Activated naive CD8-positive, alpha-beta T cell treated with anti-CD3 and anti-CD28 coated beads, Interleukin-2, amount 50 U/mL, for 24 hours (primary cell): ENCODE measurements at places on chromosomes 1 and 21.

DNA sequence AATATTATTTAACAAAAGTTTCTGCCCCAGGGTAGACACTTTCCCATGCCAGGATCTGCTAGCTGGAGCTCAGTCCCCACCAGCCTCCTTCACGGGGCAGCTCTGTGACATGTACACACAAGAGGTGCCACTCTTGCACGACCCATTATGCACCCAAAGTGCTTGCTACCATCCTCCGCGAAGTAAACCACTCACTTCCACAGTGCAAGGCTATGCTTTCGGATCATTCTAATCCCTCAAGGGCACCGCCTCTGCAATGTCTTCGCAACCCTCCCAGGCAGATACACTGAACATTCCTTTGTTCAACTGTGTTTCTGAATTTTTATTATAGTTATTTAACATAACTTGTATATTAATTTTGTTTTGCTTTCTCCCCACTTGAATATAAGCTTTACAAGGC, 303.8 kb downstream of the VAV3 start:
- H3K27me3 ChIP-seq: no peaks in the 10 kb centered on the region
- H3K36me3 ChIP-seq: peaks cover 2% of the 10 kb centered on the region
- H3K27ac ChIP-seq: no peak overlapping the region
- no peak overlapping the region for H3K4me3 ChIP-seq

DNA sequence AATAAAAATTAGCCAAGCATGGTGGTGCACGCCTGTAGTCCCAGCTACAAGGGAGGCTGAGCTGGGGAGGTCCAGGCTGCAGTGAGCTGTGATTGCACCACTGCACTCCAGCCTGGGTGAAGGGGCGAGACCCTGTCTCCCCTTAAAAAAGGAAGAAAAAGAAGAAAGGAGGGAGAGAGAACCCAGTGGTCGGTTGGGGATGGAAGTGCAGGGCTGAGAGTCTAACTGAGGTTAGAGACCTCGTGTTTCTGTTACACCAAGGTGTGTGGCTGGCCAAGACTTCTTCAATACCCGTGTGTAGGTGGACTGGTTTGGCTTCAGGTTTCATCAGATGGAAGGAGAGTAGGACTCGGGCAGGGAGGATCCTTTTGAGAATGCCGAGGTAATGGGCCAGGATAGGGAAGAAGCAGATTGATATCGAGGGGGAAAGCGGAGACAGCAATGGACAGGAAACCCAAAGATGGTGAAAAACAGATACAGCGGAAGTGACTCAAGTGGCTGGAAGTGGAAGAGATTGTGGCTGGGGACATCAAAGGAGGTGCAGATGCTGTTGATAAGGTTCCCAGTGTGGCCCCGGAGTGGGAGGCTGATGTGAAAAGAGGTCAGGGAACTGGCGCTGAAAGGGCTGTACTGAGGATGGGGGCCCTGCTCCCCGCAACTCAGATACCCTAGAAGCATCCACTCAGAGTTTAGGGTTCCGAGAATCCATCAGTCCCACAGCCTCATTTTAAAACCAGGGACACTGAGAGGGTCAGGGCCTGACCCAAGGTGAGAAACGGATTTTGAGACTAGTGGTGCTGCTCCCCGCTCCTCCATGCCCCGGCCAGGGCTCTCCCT, 681 bp upstream of the UBXN10 start:
- peaks cover 57% of the 10 kb centered on the region for H3K4me1 ChIP-seq
- peaks cover 27% of the 10 kb centered on the region for H3K27me3 ChIP-seq
- H3K4me3 ChIP-seq: peak overlapping the region; percentile 73
- DNase-seq: peak; percentile 75

DNA sequence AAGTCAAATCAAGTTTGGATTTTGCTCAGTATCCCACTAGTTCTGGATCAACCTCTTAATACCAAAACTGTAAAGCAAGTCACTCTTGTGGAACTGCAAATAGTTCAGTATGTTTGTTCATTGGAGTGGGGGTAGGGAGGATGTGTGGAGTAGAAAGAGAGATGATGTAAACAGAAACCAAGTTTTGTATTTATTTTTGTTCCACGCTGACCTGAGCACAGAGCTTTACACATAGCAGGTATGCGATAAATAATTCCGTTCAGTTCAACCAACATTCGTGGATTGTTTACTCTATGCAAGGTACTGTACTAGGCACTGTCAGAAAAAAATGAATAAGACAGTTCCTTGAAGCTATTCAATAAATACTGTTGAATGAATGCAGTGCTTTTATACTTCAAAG, 4.5 kb upstream of the ZNF644 start:
- peaks cover 6% of the 10 kb centered on the region for H3K27me3 ChIP-seq
- peaks cover 21% of the 10 kb centered on the region for H3K4me1 ChIP-seq
- H3K36me3 ChIP-seq: no peaks in the 10 kb centered on the region
- no peak overlapping the region for H3K4me3 ChIP-seq

- H3K4me3 ChIP-seq: peak overlapping the region; percentile 79
- peak overlapping the region; percentile 35 for H3K27ac ChIP-seq
- no peaks in the 10 kb centered on the region for H3K27me3 ChIP-seq
Measured at GRCh38 chr1:39407896-39408640, 83.4 kb upstream of the BMP8A start.

GRCh38 chr1:214362188-214362882, 81.4 kb downstream of the SMYD2 start:
- no peak for DNase-seq
- H3K27me3 ChIP-seq: peaks cover 31% of the 10 kb centered on the region
- peaks cover 4% of the 10 kb centered on the region for H3K4me1 ChIP-seq
- H3K4me3 ChIP-seq: no peak overlapping the region
- H3K27ac ChIP-seq: no peak overlapping the region
- no peaks in the 10 kb centered on the region for H3K36me3 ChIP-seq

GRCh38 chr1:204945565-204945977, 74.9 kb downstream of the NFASC start:
- DNase-seq: no peak
- no peaks in the 10 kb centered on the region for H3K36me3 ChIP-seq
- H3K27me3 ChIP-seq: peaks cover 9% of the 10 kb centered on the region
- H3K4me3 ChIP-seq: no peak overlapping the region

DNA sequence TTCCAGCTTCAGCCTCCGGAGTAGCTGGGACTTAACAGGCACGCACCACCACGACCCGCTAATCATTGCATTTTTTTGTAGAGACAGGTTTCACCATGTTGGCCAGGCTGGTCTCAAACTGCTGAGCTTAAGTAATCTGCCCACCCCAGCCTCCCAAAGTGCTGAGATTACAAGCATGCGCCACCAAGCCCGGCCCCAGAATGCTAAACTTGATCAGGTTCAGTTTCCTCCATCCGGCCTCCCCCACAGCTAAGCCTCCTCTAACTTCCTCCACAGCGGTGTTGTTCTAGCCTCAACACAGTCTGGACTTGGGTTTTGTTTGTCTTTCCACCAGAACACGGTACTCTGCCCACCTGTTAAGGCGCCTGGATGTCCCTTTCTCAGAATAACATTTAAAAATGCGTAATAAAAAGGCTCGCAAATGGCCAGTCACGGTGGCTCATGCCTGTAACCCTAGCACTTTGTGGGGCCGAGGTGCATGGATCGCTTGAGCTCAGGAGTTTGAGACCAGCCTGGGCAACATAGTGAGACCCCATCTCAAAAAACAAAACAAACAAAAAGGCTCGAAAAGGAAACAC, 2.4 kb downstream of the PARP1 start:
- H3K36me3 ChIP-seq: peaks cover 33% of the 10 kb centered on the region
- DNase-seq: no peak
- peak overlapping the region; percentile 95 for H3K4me3 ChIP-seq
- no peaks in the 10 kb centered on the region for H3K27me3 ChIP-seq
- H3K4me1 ChIP-seq: peaks cover 57% of the 10 kb centered on the region

DNA sequence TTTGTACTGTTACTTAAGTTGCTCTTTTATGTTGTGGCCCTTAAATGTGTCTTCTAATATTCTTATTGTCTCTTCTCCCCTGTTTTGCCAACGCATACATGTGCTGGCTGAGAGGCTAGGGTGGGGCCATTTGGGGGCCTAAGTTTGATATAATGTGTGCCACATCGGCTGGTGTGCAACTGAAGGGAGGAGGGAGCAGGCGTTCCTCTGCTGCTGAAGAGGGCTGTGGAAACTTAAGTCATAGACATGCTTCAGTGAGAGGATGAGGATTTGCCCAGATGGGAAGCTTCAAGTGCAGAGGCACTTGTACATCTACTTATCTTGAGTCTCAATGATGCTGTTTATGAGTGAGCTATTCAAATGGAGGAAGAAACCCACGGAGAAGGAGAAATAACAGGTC, 630.6 kb downstream of the LMO4 start:
- H3K36me3 ChIP-seq: no peaks in the 10 kb centered on the region
- no peak overlapping the region for H3K4me3 ChIP-seq
- H3K27ac ChIP-seq: no peak overlapping the region
- DNase-seq: no peak
- H3K27me3 ChIP-seq: peaks cover 13% of the 10 kb centered on the region
- no peaks in the 10 kb centered on the region for H3K4me1 ChIP-seq

GRCh38 chr1:41242342-41243078, 404 bp upstream of the SCMH1 start:
- peak overlapping the region; percentile 73 for H3K4me3 ChIP-seq
- DNase-seq: no peak
- peak overlapping the region; percentile 78 for H3K27ac ChIP-seq
- peaks cover 9% of the 10 kb centered on the region for H3K27me3 ChIP-seq
- peaks cover 3% of the 10 kb centered on the region for H3K36me3 ChIP-seq
- peaks cover 22% of the 10 kb centered on the region for H3K4me1 ChIP-seq

- no peak overlapping the region for H3K4me3 ChIP-seq
- H3K27me3 ChIP-seq: peaks cover 6% of the 10 kb centered on the region
Measured at GRCh38 chr1:178938101-178938958, 67.5 kb upstream of the ANGPTL1 start.

GRCh38 chr1:221118176-221118937, 239.1 kb downstream of the HLX start:
- H3K36me3 ChIP-seq: no peaks in the 10 kb centered on the region
- no peak for DNase-seq
- no peaks in the 10 kb centered on the region for H3K4me1 ChIP-seq
- peaks cover 3% of the 10 kb centered on the region for H3K27me3 ChIP-seq

- H3K27ac ChIP-seq: no peak overlapping the region
- peaks cover 10% of the 10 kb centered on the region for H3K27me3 ChIP-seq
- H3K36me3 ChIP-seq: no peaks in the 10 kb centered on the region
- no peak for DNase-seq
- H3K4me1 ChIP-seq: no peaks in the 10 kb centered on the region
- no peak overlapping the region for H3K4me3 ChIP-seq
Measured at GRCh38 chr21:36547464-36547863, 67.5 kb upstream of the CLDN14 start.

- no peaks in the 10 kb centered on the region for H3K4me1 ChIP-seq
- H3K27me3 ChIP-seq: no peaks in the 10 kb centered on the region
- no peaks in the 10 kb centered on the region for H3K36me3 ChIP-seq
- no peak overlapping the region for H3K4me3 ChIP-seq
Measured at GRCh38 chr1:227796359-227796915, 19.0 kb upstream of the PRSS38 start.

DNA sequence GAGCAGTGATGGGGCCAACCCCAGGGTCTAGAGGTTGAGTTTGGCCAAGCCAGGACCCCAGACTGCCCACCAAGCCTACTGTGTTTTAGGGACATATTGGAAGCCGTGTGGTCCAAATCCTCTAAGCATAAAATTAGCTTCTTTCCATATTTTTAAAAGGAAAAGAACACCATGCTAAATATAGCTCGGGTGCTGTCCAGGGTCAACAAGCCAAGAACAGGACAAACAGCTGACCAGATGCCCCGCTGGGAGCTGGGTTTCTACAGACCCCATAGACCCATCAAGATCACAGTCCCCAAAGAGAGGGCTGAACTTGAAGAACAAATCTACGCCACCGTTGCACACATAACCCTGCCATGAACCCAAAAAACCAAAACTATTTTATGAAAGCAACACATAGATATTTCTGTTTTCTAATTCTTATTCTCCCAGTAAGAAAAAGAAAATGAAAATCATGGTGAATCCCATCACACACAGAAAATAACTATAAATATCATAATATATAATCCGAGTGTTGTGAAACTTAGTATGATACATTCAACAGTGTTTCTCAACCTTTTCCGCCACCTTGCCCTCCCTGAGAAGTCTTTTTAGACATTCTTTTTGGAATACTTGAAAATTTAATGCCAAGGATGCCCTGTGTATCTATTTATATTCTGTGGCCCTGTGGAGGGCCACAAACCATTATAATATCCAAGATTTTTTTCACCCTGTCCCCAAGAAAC, 36.2 kb upstream of the FHAD1 start:
- no peak for DNase-seq
- no peak overlapping the region for H3K27ac ChIP-seq
- no peaks in the 10 kb centered on the region for H3K4me1 ChIP-seq
- H3K4me3 ChIP-seq: no peak overlapping the region
- H3K27me3 ChIP-seq: peaks cover 13% of the 10 kb centered on the region

- H3K4me1 ChIP-seq: peaks cover 2% of the 10 kb centered on the region
- no peaks in the 10 kb centered on the region for H3K36me3 ChIP-seq
- peaks cover 7% of the 10 kb centered on the region for H3K27me3 ChIP-seq
- DNase-seq: no peak
Measured at GRCh38 chr21:37656899-37657298, 259.4 kb downstream of the KCNJ6 start.

GRCh38 chr1:53073868-53074311, 11.9 kb downstream of the PODN start:
- no peaks in the 10 kb centered on the region for H3K36me3 ChIP-seq
- DNase-seq: no peak
- H3K4me3 ChIP-seq: no peak overlapping the region
- no peaks in the 10 kb centered on the region for H3K27me3 ChIP-seq

DNA sequence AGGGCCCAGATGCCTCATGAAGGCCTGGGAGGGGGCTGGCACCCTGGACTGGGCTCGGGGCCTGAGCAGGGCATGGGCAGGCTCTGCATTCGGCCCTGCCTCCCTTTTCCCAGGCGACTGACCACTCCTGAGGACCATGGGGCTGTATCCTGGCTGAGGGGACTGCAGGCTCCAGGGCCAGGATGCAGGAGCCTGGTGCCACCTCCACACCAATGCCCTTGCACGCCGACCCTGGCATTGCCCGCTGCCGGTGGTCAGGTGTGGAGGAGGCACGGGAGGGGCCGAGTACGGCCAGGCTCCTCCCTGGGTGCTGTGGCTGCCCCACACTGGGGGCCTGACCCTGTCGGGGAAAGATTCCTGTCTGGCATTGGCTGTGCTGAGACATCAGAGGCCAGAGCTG, 128.9 kb downstream of the SIK1 start:
- no peak for DNase-seq
- no peaks in the 10 kb centered on the region for H3K36me3 ChIP-seq
- peaks cover 2% of the 10 kb centered on the region for H3K27me3 ChIP-seq
- peaks cover 2% of the 10 kb centered on the region for H3K4me1 ChIP-seq
- no peak overlapping the region for H3K27ac ChIP-seq
- no peak overlapping the region for H3K4me3 ChIP-seq

- DNase-seq: peak; percentile 9
- H3K36me3 ChIP-seq: peaks cover 28% of the 10 kb centered on the region
- no peak overlapping the region for H3K4me3 ChIP-seq
Measured at GRCh38 chr1:212359794-212360479, 54.7 kb downstream of the PACC1 start.
